Nasal cavity respiratory epithelium epithelial cell of viscerocranial mucosa (primary cell): ENCODE measurements at places on chromosomes 12 and 14. TPM values are rescaled to one million over a fixed set of nuclear protein-coding genes. Genes with fewer than 3 reads are reported as not detected.

The IGF1 gene
- not detected in 2 replicates for total RNA-seq

The INSM2 gene
- not detected in 2 replicates for total RNA-seq

The CLECL1 gene
- total RNA-seq, result not detected in 2 replicates

The CISTR gene
- not detected in 2 replicates for total RNA-seq

The TAS2R42 gene
- not detected in 2 replicates for total RNA-seq

The ISM2 gene
- under 0.01 and 0.07 TPM in 2 replicates for total RNA-seq

The POLR3B gene
- 14.4 and 19.0 TPM in 2 replicates for total RNA-seq

The POLE2 gene
- 1.4 and 2.4 TPM in 2 replicates for total RNA-seq

The CLEC1A gene
- not detected in 2 replicates for total RNA-seq

The FAM181A gene
- not detected in 2 replicates for total RNA-seq

The MFAP5 gene
- 0.14 and 19.5 TPM in 2 replicates for total RNA-seq

The GPRC5D gene
- total RNA-seq, result not detected in 2 replicates

The DIO2 gene
- total RNA-seq, result 0.07 and 0.68 TPM in 2 replicates

The CHFR gene
- 33.8 and 45.5 TPM in 2 replicates for total RNA-seq

The OVCH1 gene
- 0.28 TPM in 1 of 2 replicates, not detected in the other for total RNA-seq

The LRRC10 gene
- total RNA-seq, result not detected in 2 replicates

The ETFBKMT gene
- 1.2 and 1.4 TPM in 2 replicates for total RNA-seq

The TEX22 gene
- 0.28 and 0.34 TPM in 2 replicates for total RNA-seq

The TSPAN8 gene
- total RNA-seq, result 0.07 TPM in 1 of 2 replicates, not detected in the other

The KRT77 gene
- not detected in 2 replicates for total RNA-seq

The KRT2 gene
- total RNA-seq, result not detected in 2 replicates

The FOXG1 gene
- 0.34 and 3.7 TPM in 2 replicates for total RNA-seq
